Peyer's patch (tissue), 4 donors: ENCODE measurements at places on chromosomes 4 and X.

GRCh38 chr4:114015444-114015899, 36.0 kb upstream of the ARSJ start:
- DNase-seq = no peak

DNA sequence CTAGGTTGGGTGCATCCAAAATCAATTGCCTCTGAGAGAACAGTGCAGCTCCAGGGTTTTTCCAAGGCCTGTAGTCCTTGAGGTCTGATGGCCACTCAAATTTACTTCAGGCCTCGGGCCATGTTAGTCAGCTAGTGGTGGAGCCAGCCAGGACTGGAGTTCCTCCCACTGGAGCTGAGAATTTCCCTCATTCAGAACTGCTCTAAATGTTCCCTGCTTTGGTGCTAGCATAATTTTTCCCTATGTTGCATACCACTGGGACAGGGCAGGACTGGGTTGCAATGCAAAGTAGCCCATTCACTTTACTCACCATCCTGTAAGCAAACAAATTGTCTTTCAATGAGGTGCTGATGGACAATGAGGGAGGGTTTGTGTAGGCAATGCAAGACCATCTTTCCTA, 146.0 kb upstream of the ZXDB start:
- no peak for DNase-seq

DNA sequence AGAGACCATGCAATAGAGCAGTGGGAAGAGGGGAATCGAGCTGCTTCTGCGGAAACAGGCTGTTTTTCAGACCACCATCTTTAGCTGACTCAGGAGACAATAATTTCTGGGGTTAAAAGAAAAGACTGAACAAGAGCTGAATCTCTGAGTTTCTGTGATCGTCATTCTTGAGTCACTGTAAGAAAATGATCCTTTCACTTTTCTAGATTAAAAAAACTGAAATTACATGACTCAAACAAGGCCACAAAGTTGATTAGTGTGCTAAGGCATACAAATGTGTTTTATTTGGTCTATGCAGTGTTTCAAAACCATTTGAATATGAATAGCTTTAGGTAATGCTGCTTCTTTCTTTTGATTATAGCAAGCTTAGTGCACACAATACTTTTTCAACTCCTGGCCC, 194.4 kb upstream of the RPL34 start:
- DNase-seq = no peak

DNA sequence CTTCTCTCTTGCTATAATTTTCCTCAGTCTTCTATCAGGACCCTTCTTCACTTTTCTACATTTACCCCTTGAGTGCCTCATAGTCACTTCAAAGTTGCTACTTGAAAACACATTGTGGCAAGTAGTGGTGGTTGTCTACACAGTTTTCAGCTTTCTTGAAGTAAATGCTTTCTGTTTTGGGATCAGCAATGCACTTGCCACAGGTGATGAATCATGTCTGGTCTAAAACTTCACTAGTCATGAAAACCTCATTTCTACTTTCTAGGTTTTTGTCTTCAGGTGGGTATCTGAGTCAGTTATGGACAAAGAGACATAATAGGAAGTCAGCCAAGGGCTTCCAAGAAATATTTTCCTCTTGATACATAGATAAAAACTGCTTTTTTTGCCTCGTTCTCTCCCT, 359.2 kb downstream of the CCSER1 start:
- no peak for DNase-seq

- peak; percentile 59 for DNase-seq
Measured at GRCh38 chrX:57286507-57287251, at the start of gene FAAH2. TSS of gene FAAH2 (plus strand) at chrX:57286706. CDS start at chrX:57286826, 120 bp downstream.

DNA sequence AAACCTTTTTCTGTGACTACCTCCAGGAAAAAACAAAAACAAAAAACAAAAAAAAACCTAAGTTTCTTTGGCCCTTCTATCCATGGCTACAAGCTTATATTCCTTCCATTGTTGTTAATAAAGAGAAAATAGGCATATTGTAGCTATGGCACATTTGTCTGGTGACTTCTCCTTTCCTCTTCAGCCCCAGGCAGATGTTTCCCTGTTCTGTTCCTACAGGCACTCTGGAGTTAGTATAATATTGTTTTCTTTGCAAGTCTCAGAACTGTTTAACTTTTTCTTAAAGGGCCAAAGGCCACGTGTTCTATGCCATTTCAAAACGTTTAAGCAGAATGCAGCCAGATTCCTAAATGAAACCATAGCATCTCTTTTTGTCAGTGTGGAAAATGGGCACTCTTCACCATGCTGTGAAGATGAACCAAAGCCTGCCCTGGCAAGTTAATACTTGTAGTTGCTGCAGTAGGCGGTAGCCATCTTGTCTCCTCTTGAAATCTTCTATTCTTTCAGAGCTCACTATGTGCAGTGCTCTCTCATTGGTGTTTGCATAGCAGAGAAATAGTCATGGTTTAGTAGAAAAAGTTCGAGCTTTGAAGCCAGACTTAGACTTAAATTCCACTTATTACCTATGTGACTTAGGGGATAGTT, 44.8 kb upstream of the MTMR1 start:
- no peak for DNase-seq

GRCh38 chrX:24306440-24306839, 7.4 kb downstream of the SUPT20HL2 start:
- no peak for DNase-seq

DNA sequence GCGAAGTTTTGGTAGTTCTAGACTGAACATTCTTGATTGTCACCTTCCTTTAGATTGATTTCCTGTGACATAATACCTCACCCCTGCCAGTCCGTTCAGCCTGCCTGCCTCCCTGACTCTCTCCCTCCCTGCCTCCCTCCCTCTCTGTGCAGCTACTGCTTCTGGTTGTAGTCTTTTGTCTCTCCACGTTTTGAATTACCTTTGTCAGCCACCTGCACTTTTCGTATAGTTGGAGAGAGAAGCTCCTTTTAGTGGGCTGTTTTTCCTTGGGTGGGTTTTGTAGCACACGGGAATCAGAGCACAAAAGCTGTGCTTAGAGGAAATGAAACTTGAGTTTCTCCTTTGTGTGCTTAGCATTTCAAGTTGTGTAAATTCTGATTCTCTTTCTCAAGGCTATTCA, 32.6 kb upstream of the MSMO1 start:
- no peak for DNase-seq

DNA sequence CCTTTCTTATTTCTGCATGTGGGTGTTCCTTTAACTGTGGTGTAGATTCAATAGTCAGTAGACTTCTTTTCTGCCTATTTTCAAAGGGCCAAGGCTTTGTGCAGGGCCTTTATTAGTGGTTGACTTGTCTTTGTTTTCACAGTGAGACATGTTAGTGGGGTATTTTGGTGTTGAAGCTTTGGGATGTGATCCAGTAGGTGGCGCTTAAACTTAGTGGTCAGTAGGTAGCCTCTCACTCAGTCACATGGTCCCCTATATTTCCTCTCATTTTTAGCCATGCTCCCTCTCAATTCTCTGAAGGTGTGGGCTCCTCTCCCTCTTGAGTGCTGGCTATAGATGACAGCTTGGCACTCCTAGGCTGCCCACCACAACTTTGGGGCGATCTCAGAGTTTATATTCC, 23.4 kb upstream of the SLC10A7 start:
- DNase-seq = no peak

GRCh38 chr4:100989401-100989800, 357.9 kb downstream of the PPP3CA start:
- DNase-seq = no peak

DNA sequence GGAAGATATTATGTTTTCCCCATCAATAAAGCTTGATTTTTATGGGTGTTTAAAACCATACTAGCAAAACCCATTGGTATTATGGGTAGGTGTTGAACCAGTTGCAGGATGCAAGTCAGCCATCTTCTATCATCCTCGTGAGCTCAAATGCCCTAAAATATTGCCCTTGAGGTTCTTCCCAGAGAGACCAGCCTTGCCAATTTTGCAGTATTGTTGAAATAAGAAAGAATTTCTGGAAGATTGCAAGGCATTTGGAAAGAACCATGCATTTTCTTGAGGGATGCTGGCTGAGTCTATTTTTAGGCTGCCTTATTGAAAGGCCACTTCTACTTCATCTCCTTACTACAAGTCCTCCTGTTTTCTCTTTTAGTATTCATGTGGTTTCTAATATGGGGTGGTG, 60.9 kb upstream of the SOD3 start:
- DNase-seq = no peak

- DNase-seq = no peak
Measured at GRCh38 chrX:154592505-154592904, 7.6 kb downstream of the CTAG1A start.

DNA sequence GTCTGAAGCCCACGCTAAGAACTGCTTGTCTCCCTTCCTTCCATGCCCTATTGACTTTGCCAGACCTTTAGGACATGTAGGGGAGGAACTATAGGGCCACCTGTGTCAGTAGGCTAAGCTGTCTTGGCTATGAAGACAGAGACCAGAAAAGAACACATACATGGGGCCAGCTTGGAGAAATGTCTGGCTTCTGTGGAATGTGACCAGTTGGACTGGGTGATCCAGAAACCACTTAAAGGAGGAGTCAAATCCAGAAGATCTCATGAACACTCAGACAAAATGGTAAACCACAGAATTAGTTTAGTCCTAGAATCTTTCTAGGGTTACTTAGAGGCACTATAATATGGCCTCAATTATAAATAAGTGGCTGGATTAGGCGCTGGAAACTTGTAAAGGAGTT, 42.0 kb downstream of the PHKA2 start:
- no peak for DNase-seq

- no peak for DNase-seq
Measured at GRCh38 chr4:168566726-168567125, 69.9 kb downstream of the PALLD start.

- DNase-seq = no peak
Measured at GRCh38 chr4:111269439-111269838, 646.6 kb upstream of the PITX2 start.

- DNase-seq = no peak
Measured at GRCh38 chr4:185479507-185479971, 8.0 kb upstream of the CCDC110 start.

GRCh38 chr4:97104666-97105065, 1038.6 kb downstream of the STPG2 start:
- DNase-seq = no peak

GRCh38 chrX:20397587-20397986, 130.9 kb upstream of the RPS6KA3 start:
- no peak for DNase-seq

- no peak for DNase-seq
Measured at GRCh38 chr4:168019019-168019651, 73.2 kb upstream of the ANXA10 start.

- no peak for DNase-seq
Measured at GRCh38 chr4:16113741-16114140, 29.9 kb upstream of the PROM1 start.

DNA sequence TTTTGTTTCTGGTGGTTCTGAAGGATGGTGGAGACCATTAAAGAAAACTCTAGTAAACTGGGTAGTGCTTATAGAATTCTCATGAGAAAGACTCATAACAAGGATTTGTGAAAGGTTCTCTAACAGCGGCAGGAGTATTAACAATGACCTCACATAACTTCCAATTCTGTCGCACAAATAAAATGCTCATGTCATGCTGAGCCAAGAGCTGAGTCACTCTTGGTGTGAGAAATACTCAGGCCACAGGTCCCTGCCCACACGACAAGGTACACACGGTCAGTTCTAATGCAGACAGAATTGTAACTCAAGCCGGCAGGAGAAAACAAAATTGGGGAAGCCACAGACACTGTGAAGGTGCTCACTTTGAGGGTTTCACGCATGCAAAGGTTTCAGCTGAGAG, 34.4 kb upstream of the C4orf50 start:
- DNase-seq = no peak

DNA sequence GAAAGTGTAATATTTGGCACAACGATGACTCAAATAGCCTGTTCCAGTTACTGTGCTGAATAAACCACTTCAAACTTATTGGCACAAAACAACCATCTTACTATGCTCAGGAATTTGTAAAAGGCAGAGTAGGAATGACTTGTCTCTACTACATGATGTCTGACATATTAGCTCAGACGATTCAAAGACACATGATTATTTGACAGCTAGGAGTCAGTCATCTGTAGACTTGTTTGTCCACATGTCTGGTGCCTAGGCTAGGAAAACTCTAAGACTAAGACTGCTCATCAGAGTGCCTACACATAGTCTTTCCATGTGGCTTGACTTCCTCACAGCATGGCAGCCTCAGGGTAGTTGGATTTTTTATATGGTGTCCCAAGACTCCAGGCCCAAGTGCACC, 154.5 kb downstream of the FANCB start:
- DNase-seq = no peak

DNA sequence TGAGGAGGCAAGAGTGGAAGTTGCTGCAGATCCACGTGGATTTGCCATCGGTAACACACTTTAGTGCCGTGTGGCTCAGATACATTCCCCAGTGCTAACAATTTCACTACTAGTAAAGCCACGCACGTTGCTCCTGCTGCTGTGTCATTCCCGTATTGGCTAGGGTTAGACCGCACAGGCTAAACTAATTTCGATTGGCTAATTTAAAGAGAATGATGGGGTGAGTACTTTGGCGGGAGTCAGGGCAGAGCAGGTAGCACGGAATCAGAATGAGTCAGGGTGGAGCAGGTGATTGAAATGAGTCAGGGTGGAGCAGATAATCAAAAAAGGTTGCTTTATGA, 1337.5 kb downstream of the FSTL5 start:
- DNase-seq = no peak

DNA sequence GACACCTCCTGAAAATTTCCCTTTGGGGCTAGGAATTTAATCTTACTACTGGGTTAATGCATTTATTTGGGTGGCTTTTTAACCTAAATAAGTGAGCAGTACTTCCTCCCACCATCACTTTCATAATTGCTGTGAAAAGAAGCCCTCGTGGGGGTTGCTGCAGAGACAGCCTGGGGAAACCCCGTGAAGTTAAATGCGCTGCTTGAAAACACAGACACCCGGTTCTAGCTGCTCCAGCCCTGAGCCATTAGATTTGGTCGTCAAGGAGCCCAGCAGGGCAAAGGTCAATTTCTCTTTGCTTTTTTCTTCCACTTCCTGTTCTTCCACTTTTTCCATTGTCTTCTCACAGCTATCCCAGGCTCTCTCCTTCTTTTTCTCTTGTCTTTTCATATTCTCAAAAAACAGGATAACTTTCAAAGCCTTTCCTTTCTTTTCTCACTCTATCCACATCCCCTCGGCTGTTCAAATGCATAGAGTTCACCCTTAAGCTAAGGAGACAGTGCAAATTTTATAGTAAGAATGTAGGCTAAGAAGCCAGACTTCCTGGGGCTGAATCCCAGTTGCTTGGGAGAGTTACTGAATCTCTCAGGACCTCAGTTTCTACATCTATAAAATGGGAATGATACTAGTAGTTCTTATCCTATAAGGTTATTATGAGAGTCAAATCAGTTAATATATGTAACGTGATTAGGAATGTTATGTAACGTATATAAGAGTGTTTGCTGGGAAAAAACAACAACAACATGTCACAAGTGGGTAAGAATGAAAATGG, 91.5 kb upstream of the ZNF827 start:
- DNase-seq = no peak

DNA sequence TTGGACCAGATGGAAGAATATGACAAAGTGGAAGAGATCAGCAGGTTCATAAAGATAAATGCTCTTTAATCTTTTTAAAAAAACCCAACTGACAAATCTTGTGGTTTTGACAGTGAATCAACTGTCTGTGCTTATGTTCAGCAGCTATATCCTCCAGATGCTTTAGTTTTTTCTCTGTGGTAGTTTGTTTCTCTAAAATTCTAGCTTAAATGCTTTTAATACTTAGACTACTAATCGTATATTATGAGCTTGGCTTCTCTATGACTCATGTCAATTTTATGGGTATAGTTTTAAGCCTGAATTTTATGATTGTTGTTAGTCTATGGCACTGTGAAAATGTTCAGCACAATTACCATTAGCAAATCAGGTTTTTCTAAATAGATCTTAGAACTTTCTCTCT, 12.9 kb downstream of the HHIP start:
- no peak for DNase-seq

- DNase-seq = no peak
Measured at GRCh38 chr4:41750626-41751448, 2.3 kb upstream of the PHOX2B start.
